Activated CD8-positive, alpha-beta memory T cell treated with anti-CD3 and anti-CD28 coated beads for 1 hour (primary cell): ENCODE measurements at places on chromosomes 3 and 15.

DNA sequence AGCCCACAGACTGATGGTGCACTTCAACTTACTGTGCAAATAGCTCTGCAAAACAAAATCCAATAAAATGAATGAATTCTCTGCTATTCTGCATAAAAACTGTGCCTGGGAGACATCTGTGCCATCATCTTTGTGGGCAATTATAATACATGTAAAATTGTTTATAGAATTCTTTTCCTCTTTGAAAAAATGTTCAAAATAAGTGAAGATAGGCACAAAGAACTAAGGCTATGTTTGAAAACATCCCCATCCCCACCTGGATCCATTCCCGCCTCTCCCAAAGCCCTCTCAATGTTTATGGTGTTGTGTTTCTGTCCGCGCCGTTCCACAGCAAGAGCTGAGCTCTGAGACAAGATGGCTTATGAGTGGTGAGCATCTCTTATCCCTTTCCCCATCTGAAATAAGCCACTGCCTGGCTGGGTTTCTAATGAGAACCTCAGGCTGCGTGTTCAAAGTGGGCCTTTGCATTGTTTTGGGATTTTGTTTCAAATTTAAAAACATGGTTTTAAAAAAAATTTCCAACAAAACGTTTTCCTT, 22.4 kb upstream of the SNRPA1 start:
- no peak for DNase-seq

DNA sequence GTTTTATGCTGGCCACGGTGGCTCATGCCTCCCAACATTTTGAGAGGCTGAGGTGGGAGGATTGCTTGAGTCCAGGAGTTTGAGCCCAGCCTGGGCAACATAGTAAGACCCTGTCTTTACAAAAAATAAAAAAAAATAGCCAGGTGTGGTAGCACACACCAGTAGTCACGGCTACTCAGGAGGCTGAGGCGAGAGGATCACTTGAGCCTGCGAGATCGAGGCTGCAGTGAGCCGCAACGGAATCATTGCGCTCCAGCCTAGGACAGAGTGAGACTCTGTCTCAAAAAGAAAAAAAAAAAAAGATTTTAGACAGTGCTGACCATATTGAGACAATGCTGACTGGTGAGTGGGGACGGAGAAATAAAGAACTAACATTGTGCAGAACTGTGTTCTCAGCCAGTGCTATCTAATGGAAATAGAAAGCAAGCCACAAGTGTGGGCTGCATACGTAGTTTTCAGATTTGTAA, 67.2 kb downstream of the ST6GAL1 start:
- no peak for DNase-seq

- no peak for DNase-seq
These were observed 17.9 kb upstream of the ADIPOQ start for GRCh38 chr3:186824430-186825139.

- DNase-seq = no peak
These were observed 28.3 kb downstream of the SUCNR1 start for GRCh38 chr3:151901644-151902285.

DNA sequence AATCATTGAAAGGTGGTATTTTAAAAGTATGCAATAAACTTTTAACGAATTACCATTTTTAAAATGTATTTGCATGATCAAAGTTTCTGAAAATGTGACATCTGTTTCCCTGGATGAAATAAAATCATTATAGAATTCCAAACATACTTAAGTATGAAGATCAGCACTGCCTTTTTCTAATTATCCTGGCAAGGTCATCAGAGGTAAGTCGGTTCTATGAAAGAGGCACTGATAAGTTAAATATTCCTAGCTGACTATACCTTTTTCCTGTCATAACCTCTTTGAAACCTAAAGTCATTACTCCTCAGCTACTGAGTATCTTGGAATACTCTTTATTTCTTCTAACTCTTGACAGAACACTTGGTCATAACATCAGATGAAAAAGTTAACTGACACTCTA, 406.1 kb upstream of the ALCAM start:
- no peak for DNase-seq

DNA sequence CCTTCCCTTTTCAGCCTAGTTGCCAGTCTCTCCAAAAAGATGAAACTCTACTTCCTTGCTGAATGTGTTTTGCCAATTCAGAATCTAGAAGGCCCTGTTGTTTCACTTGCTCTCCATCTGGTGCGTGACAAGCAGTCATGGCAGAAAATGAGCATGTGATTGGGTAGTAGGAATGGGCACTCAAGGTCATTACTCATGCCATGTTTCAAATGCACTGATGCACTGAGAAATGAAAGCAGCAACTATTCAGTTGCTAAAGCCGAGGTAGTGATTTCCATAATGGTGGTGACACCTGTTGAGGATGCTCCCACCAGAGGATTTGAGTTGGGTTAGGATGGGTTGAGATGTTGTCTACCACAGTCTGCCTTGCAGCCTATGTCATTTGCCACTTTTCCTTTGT, 12.7 kb downstream of the ZBTB38 start:
- DNase-seq = no peak
